ENCODE measurements at places on chromosomes 3 and 15.

- no peak for DNase-seq
Measured at GRCh38 chr15:64746921-64747320, 28.5 kb downstream of the RBPMS2 start.

DNA sequence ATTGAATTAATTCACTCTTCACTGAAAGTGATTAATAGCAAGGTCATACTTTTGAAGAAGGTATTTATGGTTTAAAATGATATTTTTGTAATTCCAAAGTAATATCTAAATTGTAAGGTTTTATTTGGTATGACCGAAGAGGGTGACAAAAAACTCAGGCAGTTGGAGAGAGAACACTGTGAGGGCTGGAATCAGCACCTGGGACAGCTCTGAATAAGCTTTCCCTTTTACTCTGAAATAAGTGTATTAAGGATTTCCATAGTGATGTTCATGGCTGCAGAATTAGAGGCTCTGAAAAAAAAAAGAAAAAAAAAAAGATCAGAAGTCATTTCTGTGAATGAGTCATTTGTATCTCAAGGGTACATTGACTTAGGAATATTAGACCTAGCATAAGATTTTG, 299.5 kb downstream of the IL5RA start:
- no peak for DNase-seq

DNA sequence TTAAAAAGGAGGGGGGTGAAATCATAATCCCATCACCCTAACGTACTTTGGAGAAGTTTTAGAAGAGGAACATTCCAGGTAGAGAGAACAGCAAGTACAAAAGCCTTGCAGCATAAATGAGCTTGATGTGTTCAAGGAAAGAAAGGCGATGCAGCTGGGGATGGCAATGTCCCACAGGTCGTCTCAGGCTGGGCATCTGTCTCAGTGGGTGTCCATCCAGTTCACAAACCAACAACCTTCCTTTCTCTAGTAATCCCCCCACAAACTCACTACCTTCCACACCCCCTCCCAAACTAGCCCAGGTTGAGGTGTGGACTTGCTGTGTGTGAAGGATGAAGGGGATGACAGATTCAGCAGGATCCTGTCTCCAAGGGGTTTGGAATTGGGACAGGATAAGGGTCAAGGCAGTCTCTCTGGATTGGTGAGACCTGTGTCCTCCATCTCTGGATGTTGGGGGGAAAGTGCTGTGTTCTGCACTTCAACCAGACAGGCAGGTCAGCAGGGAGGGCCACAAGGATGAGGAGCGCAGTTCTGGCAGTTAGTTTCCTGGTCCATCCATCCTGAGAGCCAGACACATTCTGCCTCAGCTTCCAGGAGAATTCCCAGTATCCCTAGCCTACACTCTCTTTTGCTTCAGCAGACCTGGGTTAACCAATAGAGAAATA, 1.7 kb upstream of the ESYT3 start:
- DNase-seq, result no peak

- no peak for DNase-seq
Measured at GRCh38 chr15:85832394-85832793, 37.7 kb upstream of the KLHL25 start.

DNA sequence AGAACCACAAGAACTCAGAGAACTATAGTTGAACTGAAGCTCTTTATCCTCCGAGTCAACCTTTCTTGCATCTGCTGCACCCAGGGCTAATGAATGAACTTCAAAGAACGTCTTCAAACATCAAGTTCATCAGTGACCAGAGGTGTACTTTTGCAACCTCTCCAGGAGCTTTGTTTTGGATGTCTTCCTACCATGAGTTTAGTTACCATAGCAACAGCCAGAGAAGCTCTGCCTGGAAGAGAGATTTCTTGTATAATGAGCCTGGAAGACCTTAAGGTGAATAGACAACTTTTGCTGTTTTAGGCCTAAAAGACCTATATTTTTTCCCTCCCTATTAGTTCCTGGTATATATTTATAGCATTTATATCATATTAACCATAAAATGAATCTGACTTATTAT, 9.1 kb downstream of the ACTC1 start:
- no peak for DNase-seq

- no peak for DNase-seq
Measured at GRCh38 chr3:43195115-43195498, 89.2 kb upstream of the POMGNT2 start.

DNA sequence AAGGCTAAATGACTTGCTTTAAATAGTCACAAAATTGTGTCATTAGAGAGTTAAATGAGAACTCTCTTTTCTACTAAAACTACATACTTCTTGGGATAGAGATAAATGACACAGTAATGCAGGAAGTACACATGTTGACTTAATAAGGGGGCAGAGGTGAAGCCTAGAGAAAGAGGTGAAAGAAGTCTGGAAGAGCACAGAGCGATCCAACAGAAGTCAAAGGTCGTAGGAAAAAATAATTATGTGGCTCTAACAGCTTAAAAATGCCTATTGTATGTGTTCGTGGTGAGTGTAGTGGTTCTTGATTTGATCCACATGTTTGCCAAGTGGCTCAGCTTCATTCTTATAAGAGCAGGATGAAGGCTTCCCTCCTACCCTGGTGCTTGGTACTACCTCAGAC, 61.7 kb downstream of the TMEM212 start:
- DNase-seq, result no peak

GRCh38 chr3:55725681-55726500, 238.8 kb upstream of the WNT5A start:
- no peak for DNase-seq

GRCh38 chr3:184538666-184539431, 22.7 kb upstream of the EPHB3 start:
- no peak for DNase-seq
